Sigmoid colon (tissue), 7 donors: ENCODE measurements at places on chromosomes 11 and 22.

DNA sequence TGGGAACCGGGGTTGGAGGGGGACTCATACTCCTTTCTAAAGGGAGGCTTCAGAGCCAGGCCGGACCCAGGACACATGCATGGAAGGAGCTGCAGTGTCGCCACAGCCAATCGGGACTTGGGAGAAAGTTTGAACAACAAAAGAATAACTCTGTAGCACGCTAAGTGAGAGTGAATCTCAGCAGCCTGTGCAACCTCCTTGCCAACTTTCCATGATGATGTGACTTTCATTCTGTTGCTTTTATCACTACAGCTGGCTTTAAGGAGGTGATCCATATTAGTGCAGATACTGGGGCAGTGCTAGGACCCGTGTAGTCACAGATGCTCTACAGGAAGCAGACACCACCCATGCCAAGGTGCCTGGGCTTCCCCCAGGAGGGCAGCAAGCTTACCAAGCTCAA, 157.3 kb downstream of the MPPED1 start:
- no peaks in the 10 kb centered on the region for H3K36me3 ChIP-seq
- H3K4me1 ChIP-seq, result no peaks in the 10 kb centered on the region
- H3K27ac ChIP-seq, result no peak overlapping the region
- no peak for DNase-seq
- no peak overlapping the region for H3K4me3 ChIP-seq
- H3K27me3 ChIP-seq, result no peaks in the 10 kb centered on the region

- no peaks in the 10 kb centered on the region for H3K4me1 ChIP-seq
- peaks cover 41% of the 10 kb centered on the region for H3K27me3 ChIP-seq
- H3K4me3 ChIP-seq, result no peak overlapping the region
- DNase-seq, result no peak
- no peak overlapping the region for H3K27ac ChIP-seq
Observed at GRCh38 chr11:69892237-69892985, 73.2 kb upstream of the FGF3 start.

GRCh38 chr11:58289266-58289665, 21.2 kb upstream of the OR10W1 start:
- H3K36me3 ChIP-seq, result no peaks in the 10 kb centered on the region
- H3K27me3 ChIP-seq, result no peaks in the 10 kb centered on the region
- H3K27ac ChIP-seq, result no peak overlapping the region

GRCh38 chr22:38353142-38353629, 36.0 kb upstream of the CSNK1E start:
- no peaks in the 10 kb centered on the region for H3K36me3 ChIP-seq
- peak; percentile 80 for DNase-seq
- H3K27me3 ChIP-seq, result no peaks in the 10 kb centered on the region
- H3K4me1 ChIP-seq, result peaks cover 7% of the 10 kb centered on the region
- H3K27ac ChIP-seq, result no peak overlapping the region
- no peak overlapping the region for H3K4me3 ChIP-seq

GRCh38 chr11:9629064-9629463, 34.8 kb upstream of the SWAP70 start:
- DNase-seq, result no peak
- no peaks in the 10 kb centered on the region for H3K27me3 ChIP-seq
- no peaks in the 10 kb centered on the region for H3K4me1 ChIP-seq
- H3K36me3 ChIP-seq, result no peaks in the 10 kb centered on the region

DNA sequence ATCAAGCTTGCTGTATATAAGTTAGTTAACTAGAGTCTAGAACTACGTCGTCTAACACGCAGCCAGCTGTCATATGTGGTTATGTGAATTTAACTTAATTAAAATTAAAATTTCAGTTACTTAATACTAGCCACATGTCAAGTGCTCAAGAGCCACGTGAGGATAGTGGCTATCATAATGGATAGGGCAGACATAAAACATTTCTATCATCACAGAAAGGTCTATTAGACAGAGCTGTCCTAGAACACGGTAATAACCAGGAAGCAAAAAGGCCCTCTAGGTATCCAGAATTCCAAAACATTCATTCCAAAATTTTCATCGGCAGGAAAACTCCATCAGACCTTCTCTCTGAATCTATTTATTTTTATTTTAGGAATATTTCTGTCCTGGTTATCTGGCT, 123.9 kb downstream of the RBFOX2 start:
- no peak for DNase-seq
- no peak overlapping the region for H3K4me3 ChIP-seq
- no peak overlapping the region for H3K27ac ChIP-seq
- peaks cover 38% of the 10 kb centered on the region for H3K4me1 ChIP-seq
- no peaks in the 10 kb centered on the region for H3K27me3 ChIP-seq
- no peaks in the 10 kb centered on the region for H3K36me3 ChIP-seq

GRCh38 chr11:9269492-9270013, 4.4 kb upstream of the DENND5A start:
- no peaks in the 10 kb centered on the region for H3K4me1 ChIP-seq
- peak; percentile 25 for DNase-seq
- no peak overlapping the region for H3K4me3 ChIP-seq
- H3K27ac ChIP-seq, result no peak overlapping the region
- H3K27me3 ChIP-seq, result no peaks in the 10 kb centered on the region

DNA sequence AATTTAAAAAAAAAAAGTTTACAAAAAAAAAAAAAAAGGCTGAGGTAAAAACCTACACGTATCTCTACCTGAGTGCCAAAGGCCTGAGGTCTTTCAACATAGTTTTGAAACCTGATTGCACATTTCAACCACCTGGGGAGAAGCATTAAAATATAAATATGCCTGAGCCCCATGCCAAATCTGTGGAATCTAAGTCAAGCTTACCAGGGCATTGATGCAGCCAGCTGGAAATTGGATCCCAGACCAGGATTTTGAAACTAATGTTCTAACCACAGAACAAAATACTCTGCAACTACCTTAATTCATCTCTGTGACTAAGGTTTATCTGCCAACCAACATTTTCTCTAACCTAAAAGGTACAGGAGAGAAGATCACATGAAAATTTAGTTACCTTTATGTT, 38.8 kb upstream of the CHRNA10 start:
- no peak for DNase-seq
- peaks cover 83% of the 10 kb centered on the region for H3K36me3 ChIP-seq
- H3K4me3 ChIP-seq, result no peak overlapping the region
- no peaks in the 10 kb centered on the region for H3K27me3 ChIP-seq
- no peaks in the 10 kb centered on the region for H3K4me1 ChIP-seq

- no peaks in the 10 kb centered on the region for H3K36me3 ChIP-seq
- H3K4me1 ChIP-seq, result peaks cover 54% of the 10 kb centered on the region
- H3K27ac ChIP-seq, result no peak overlapping the region
Observed at GRCh38 chr22:46640293-46641055, 20.3 kb downstream of the GRAMD4 start.

DNA sequence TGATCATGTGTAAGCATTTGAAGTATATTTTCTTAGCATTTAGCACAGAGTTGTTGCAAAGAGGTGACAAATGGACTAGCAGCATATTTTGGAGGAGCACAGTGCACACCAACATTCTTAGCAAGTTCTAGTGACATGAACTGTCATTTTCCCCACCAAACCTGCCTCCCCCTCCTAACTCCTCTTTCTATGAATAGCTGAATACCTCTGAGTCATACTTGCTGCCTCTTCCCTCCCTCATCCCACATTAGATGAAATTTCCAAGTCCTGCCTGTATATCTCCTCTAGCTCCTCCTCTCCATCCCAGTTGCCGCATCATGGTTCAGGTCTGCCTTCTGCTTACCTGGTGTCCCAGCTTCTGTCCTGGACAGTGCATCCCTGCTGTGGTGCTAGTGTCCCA, 7.2 kb downstream of the OSBP2 start:
- no peak overlapping the region for H3K4me3 ChIP-seq
- H3K27ac ChIP-seq, result no peak overlapping the region
- no peak for DNase-seq
- no peaks in the 10 kb centered on the region for H3K4me1 ChIP-seq
- no peaks in the 10 kb centered on the region for H3K27me3 ChIP-seq
- H3K36me3 ChIP-seq, result no peaks in the 10 kb centered on the region

GRCh38 chr22:49604732-49605302, 222.9 kb downstream of the BRD1 start:
- no peak overlapping the region for H3K27ac ChIP-seq
- H3K4me3 ChIP-seq, result no peak overlapping the region
- DNase-seq, result no peak
- no peaks in the 10 kb centered on the region for H3K4me1 ChIP-seq
- H3K27me3 ChIP-seq, result peaks cover 7% of the 10 kb centered on the region

- no peak for DNase-seq
- peak within 1 kb of the TSS; percentile 63 for H3K4me3 ChIP-seq
- no peak within 1 kb of the TSS for H3K27ac ChIP-seq
Observed at GRCh38 chr11:60924110-60924905, at the start of gene TMEM132A. TSS of gene TMEM132A (plus strand) at chr11:60924460. CDS start at chr11:60924634, 174 bp downstream.

DNA sequence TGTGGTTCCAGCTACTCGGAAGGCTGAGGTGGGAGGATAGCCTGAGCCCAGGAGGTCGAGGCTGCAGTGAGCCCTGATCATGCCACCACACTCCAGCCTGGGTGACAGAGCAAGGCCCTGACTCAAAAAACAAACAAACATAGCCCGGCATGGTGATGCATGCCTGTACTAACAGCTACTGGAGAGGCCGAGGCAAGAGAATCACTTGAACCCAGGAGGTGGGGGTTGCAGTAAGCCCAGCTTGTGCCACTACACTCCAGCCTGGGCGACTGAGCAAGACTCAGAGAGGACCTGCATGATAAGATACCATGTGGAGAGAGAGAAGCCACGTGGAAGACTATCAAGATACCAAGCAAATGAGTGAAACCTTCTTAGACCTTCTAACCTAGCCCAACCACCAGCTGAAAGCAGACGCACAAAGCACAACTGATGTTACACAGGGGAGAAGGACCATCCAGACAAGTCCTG, 36.1 kb downstream of the AMBRA1 start:
- H3K4me3 ChIP-seq, result no peak overlapping the region
- no peaks in the 10 kb centered on the region for H3K36me3 ChIP-seq
- peaks cover 56% of the 10 kb centered on the region for H3K4me1 ChIP-seq
- no peak for DNase-seq
- no peak overlapping the region for H3K27ac ChIP-seq

DNA sequence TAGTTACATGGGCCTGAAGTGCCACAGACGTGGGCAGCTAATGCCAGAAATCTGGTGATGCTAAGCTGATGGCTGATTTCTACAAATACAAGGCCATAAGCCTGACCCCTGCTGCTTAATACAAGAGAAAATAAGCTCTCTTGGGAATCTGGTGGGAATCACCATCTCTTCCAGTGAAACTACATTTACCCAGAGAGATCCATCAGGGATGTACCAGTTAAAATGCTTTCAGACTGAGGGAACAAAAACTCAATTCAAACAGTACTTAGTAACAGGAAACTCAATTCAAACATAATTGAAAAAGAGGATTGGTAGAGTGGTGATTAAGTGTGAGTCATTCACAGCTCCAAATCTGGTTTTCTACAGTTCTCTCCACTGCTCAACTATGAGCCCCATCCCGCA, 1.7 kb upstream of the CAVIN3 start:
- peak overlapping the region; percentile 99 for H3K27ac ChIP-seq
- no peak for DNase-seq
- H3K27me3 ChIP-seq, result no peaks in the 10 kb centered on the region
- no peak overlapping the region for H3K4me3 ChIP-seq
- H3K4me1 ChIP-seq, result peaks cover 44% of the 10 kb centered on the region

GRCh38 chr11:60781286-60781980, 3.7 kb upstream of the MS4A10 start:
- no peaks in the 10 kb centered on the region for H3K36me3 ChIP-seq
- DNase-seq, result no peak
- no peaks in the 10 kb centered on the region for H3K4me1 ChIP-seq
- H3K4me3 ChIP-seq, result no peak overlapping the region
- no peak overlapping the region for H3K27ac ChIP-seq

DNA sequence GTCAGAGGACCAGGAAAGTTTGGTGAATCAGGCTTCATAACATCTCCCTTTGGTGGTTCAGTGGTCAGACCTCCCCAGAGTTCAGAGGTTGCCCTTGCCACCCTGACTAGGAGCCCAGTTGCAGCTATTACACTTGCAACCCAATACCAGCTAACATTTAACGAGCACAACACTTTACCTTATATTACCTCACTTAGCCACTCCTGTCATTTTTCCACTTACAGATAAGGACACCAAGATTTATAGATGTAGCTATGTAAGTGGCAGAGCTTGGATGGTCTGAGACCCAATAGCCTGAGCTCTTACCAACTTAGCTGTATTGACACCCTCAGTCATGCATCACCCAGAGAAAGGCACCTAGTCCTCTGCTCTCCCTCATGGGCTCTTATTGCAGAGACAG, 234.7 kb downstream of the INSC start:
- no peak overlapping the region for H3K27ac ChIP-seq
- no peaks in the 10 kb centered on the region for H3K36me3 ChIP-seq
- no peaks in the 10 kb centered on the region for H3K27me3 ChIP-seq

- no peaks in the 10 kb centered on the region for H3K4me1 ChIP-seq
- no peak for DNase-seq
- H3K27ac ChIP-seq, result no peak overlapping the region
- H3K27me3 ChIP-seq, result no peaks in the 10 kb centered on the region
- no peak overlapping the region for H3K4me3 ChIP-seq
Observed at GRCh38 chr11:120798854-120799253, 225.0 kb upstream of the TBCEL start.

GRCh38 chr11:88623531-88623930, 286.0 kb upstream of the CTSC start:
- no peak for DNase-seq
- H3K4me3 ChIP-seq, result no peak overlapping the region
- H3K4me1 ChIP-seq, result no peaks in the 10 kb centered on the region
- no peak overlapping the region for H3K27ac ChIP-seq
- no peaks in the 10 kb centered on the region for H3K27me3 ChIP-seq

DNA sequence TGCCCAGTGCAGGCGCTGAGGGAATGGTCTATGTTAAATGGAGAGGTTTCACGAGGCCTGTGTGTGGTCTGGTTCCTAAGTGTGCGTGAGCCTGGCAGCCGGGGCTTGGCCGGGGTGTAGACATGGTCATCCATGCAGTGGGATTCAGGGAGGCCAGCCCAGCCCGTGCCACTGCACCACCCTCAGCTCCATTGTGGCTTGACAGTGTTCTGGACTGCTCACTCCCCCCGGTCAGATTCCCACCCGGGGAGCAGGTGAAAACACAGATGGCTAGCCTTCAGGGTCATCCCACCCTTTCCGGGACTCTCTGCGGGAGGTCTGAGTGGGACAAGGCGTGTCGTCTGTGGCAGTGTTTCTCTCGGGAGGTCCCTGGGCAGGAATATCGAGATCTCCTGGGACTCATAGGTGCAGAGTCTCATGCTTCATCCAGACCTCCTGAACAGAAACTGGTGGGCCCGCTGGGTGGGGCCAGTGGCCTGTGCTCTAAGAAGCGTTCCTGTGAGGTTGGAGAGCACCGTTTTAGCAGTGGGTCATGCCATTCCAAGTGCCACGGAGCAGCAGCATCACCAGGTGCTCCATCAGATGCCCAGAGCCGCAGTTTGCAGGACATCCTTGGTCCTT, 52.3 kb downstream of the ST14 start:
- H3K4me1 ChIP-seq, result no peaks in the 10 kb centered on the region
- peak; percentile 48 for DNase-seq
- H3K4me3 ChIP-seq, result no peak overlapping the region
- no peaks in the 10 kb centered on the region for H3K36me3 ChIP-seq
- no peaks in the 10 kb centered on the region for H3K27me3 ChIP-seq
- H3K27ac ChIP-seq, result no peak overlapping the region
